Activated naive CD4-positive, alpha-beta T cell treated with anti-CD3 and anti-CD28 coated beads, Interleukin-2, amount 10 ng/mL, durations not matched to agents 7 days and 5 days (primary cell): ENCODE measurements at places on chromosomes 4 and X.

DNA sequence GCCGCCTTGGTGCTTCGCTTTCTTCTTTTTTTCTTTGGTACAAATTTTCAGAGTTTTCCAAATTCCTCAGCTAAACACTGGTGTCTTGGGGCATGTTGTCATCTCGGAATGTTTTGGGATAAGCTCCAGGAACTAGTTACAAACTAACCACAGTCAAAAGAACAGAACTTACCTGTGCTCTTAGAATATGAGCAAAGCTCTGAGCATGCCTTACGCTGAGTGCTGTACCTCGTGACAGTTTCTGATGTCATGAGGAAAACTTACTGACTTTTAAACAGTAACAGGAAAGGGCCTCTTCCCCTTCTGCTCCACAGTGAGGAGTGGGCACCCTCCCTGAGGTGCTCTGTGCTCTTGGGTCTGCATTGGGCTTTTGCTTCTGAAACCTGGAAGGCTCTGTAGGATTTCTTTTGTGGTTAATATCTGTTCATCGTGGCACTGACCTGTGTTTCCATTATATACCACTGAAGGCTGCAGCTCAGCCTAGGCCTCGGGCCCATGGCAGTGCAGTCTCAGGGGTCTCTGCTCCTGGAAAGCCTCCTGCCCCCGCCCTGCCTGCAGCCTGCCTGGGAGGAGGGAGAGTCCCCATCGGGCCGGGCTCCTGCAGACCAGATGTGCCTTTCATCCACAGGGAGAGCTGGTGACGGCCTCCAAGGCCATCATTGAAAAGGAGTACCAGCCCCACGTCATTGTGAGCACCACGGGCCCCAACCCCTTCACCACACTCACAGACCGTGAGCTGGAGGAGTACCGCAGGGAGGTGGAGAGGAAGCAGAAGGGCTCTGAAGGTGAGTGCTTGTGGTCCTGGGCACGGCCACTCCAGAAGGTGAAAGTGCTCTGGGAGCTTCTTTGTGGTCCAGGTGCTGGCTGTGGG lies 48.7 kb downstream of the NOP14 start:
- H3K27me3 ChIP-seq: no peaks in the 10 kb centered on the region
- peaks cover 76% of the 10 kb centered on the region for H3K36me3 ChIP-seq
- no peak for DNase-seq
- no peak overlapping the region for H3K4me3 ChIP-seq

- no peaks in the 10 kb centered on the region for H3K4me1 ChIP-seq
- no peaks in the 10 kb centered on the region for H3K36me3 ChIP-seq
- H3K27me3 ChIP-seq: no peaks in the 10 kb centered on the region
- no peak overlapping the region for H3K27ac ChIP-seq
- no peak for DNase-seq
Observed at GRCh38 chr4:183129675-183130074, 30.6 kb downstream of the WWC2 start.

GRCh38 chrX:107836958-107837357 lies 11.3 kb downstream of the MID2 start:
- no peak for DNase-seq
- no peaks in the 10 kb centered on the region for H3K36me3 ChIP-seq
- no peaks in the 10 kb centered on the region for H3K27me3 ChIP-seq
- H3K4me1 ChIP-seq: no peaks in the 10 kb centered on the region
- H3K27ac ChIP-seq: no peak overlapping the region

DNA sequence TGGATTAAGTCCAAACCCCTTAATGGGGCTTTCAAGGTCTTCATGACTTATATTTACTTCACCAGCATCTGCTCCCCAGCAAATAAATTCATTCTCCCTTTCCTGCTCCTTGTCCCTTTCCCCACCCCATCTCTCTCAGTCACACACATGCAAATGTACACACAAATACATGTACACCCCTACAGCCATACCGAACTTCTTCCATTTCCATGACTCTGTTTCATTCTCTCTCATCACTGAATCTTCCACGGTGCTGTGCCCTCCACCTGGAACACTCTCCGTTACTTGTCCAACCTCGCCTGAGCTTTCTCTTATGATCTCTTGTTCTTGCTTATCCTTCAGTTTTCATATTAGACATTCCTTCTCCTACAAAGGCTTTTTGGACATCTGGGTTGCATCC lies 22.0 kb upstream of the RPA4 start:
- no peaks in the 10 kb centered on the region for H3K27me3 ChIP-seq
- DNase-seq: no peak
- no peaks in the 10 kb centered on the region for H3K4me1 ChIP-seq
- no peaks in the 10 kb centered on the region for H3K36me3 ChIP-seq
- no peak overlapping the region for H3K4me3 ChIP-seq
- no peak overlapping the region for H3K27ac ChIP-seq

DNA sequence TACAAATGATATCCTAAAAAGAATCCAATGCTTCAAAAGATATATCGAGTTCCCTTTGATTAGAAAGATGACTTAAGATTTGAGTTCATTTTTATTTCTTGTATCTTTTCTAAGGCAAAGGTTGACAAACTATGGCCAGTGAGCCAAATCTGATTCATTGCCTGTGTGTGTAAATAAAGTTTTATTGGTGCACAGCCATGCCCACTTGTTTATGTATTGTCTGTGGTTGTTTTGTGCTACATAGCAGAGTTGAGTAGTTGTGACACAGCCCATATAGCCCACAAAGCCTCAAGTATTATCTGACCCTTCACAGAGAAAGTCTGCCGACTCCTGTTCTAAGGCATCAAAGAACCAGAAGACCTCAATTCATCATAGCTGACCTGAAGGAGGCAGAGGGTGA lies 32.2 kb upstream of the EIF1AX start:
- H3K27me3 ChIP-seq: no peaks in the 10 kb centered on the region
- H3K36me3 ChIP-seq: peaks cover 22% of the 10 kb centered on the region

DNA sequence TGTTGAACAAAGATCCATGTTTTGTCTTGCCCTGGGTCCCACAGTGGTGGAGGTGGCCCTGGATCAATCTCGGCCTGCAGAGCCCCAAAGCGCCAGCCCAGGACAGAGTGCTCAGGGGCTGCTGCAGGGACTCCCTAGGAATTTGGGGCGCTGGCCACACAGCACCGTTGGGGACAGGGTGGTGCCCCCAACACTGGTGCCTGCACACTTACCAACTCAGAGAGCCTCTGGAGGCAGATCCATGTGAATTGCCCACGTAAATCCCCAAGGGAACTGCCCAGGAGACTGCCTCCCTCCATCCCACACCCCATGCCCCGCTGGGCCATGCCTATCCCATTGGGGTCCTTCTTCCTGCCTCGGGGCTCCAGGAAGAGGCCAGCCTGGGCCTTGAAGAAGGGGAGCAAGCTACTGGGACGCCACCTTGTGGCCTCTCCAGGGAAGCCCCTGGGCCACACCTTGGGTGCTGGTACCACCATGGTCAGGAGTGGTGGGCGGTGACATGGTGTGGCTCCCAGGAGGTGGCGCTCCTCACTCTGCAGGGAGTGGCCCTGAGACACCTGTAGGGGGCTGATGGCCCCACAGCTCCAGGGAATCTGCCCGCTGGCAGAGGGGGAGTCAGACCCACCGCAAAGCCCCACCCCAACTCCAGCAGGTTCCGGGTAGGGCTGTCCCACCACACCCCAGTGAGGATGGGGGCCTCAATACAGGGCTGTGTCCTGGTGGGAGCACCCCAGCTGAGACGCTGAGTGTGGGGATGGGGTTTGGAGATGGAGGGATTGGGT lies 22.8 kb downstream of the CFAP99 start:
- DNase-seq: peak; percentile 87
- no peak overlapping the region for H3K27ac ChIP-seq
- no peaks in the 10 kb centered on the region for H3K36me3 ChIP-seq
- peaks cover 16% of the 10 kb centered on the region for H3K27me3 ChIP-seq
- peaks cover 4% of the 10 kb centered on the region for H3K4me1 ChIP-seq

GRCh38 chr4:95155759-95156451 lies 392.9 kb downstream of the UNC5C start:
- H3K27ac ChIP-seq: peak overlapping the region; percentile 85
- H3K4me3 ChIP-seq: peak overlapping the region; percentile 34
- H3K36me3 ChIP-seq: peaks cover 4% of the 10 kb centered on the region
- peaks cover 12% of the 10 kb centered on the region for H3K27me3 ChIP-seq

DNA sequence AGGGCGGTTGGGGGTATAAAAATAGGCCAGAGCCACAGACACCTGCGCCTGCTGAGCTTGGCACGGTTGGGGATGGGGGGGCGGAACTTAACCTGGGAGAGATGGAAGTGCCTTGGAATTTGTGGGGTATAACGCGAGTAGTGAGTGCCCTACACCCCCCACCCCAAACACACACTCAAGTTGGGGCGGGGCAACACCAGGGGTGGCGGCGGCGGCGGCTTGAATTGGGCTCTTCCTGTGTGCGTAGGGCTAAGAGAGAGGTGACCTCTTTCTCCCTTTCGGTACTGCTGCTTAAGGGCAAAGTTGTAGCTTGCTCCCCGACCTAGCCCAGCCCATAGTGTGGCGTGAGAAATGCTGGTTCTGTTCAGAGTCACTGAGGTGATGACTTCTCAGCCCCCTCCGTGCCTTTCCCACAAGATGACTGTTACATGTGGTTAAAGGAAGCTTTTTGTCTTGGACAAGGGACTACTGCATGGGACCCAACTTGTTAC lies 839 bp downstream of the STK26 start:
- H3K4me3 ChIP-seq: peak overlapping the region; percentile 90
- DNase-seq: peak; percentile 67
- peaks cover 48% of the 10 kb centered on the region for H3K4me1 ChIP-seq
- peaks cover 14% of the 10 kb centered on the region for H3K36me3 ChIP-seq
- no peaks in the 10 kb centered on the region for H3K27me3 ChIP-seq
- H3K27ac ChIP-seq: peak overlapping the region; percentile 94

- DNase-seq: no peak
- no peak overlapping the region for H3K27ac ChIP-seq
- no peaks in the 10 kb centered on the region for H3K27me3 ChIP-seq
- no peaks in the 10 kb centered on the region for H3K4me1 ChIP-seq
Observed at GRCh38 chr4:69617083-69617694, 22.3 kb downstream of the UGT2A2 start.

DNA sequence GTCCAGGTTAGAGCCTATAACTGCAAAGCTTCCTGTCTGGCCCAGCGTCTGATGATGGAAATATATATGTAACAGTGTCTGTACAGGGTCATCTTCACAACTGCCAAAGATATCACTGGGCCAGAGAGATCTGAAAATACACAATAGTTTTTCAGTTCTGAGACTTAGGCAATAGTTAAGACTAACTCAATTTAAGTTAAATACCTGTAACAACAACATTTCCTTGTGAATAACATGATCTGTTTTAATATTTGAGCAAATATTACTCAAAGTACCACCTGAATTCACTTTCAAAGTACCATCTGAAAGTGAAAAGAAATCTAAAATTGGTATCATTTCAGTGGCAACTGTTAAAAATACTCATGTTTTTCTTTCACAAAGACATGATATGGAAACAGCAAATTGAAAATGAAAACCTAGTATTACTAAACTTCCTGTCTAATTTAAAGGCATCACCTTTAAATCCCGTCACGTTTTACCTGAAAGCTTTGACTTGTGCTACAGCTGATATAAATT lies 9.6 kb downstream of the ZAR1 start:
- no peak overlapping the region for H3K27ac ChIP-seq
- peaks cover 31% of the 10 kb centered on the region for H3K36me3 ChIP-seq
- no peak for DNase-seq
- H3K27me3 ChIP-seq: no peaks in the 10 kb centered on the region
